Left kidney (tissue), 8 donors: ENCODE measurements at places on chromosomes 7 and 10. TPM values are rescaled to one million over a fixed set of nuclear protein-coding genes. Genes with fewer than 3 reads are reported as not detected.

DNA sequence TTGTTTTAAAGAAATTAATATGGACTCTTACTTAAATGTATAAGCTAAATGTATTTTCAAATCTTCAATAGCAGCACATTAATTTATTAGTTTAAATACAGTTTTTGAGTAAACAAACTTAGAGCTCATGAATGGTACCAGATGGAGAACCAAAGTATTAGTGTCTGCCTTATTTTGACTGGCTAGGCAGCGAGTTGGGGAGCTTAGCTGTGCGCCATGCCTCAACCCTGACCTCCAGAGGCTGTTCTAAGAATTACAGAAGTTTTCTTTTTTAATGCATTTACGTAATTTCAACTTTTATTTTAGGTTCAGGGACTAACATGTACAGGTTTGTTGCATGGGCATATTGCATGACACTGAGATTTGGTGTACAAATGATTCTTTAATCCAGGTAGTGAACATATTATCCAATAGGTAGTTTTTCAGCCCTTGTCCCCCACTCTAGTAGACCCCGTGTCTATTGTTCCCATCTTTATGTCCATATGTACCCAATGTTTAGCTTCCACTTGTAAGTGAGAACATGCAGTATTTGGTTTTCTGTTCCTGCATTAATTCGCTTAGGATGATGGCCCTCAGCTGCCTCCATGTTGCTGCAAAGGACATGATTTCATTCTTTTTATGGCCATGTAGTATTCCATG lies 166.8 kb downstream of the IQUB start:
- no peak for DNase-seq

The FOXI2 gene
- polyA plus RNA-seq: 1.2 TPM

DNA sequence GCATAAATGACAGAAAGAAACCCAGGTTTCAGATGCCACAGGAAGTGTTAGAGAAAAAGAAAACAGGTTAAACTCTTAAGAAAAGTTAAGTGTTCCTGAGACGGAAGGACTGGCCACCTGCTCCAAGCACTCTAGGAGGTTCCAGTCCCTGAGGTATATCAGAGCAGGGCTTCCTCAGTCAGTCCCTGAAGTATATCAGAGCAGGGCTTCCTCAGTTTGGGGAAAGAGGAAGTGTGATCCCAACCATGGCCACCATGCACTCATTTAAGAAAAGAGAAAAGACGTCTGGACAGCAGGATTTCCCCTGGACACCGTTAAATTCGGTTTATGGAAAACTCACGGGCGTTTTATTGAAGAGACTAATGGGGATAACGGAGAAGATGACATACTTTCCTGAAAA lies 133.4 kb upstream of the PFKP start:
- no peak for DNase-seq

DNA sequence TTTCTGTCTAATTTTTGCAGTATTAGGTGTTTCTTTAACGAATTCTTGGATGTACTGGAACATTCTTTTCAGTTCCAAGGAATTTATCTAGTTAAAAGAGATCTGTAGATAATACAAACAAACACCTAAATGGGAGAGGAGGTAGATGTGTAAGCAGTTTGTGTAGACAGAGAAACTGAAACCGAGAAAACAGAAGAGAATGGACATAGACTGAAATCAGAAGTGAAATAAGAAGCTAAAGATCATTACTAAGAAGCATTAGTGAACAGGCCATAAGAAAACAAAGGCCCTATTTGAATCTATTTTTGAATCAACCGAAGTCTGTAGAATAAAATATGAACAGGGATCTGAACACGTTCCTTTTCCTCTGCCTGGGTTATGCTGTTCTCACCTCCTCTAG lies 26.5 kb upstream of the TMEM229A start:
- DNase-seq: no peak

The ADCYAP1R1 gene
- 0.75 TPM for polyA plus RNA-seq

DNA sequence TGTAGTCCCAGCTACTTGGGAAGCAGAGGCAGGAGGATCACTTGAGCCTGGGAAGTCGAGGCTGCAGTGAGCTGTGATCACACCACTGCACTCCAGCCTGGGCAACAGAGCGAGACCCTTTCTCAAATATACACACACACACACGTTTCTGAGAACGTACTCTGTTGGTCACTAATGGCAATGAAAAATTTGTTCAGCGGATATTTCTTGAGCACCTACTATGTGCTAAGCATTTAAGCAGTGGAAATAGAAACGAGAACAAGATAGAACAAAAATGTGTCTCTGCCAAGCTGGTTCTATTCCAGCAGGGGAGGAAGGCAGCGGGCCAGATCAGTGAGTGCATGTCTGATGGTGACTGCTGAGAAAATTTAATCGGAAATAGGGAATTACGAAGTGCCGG lies 8.7 kb downstream of the ARPC1B start:
- no peak for DNase-seq

DNA sequence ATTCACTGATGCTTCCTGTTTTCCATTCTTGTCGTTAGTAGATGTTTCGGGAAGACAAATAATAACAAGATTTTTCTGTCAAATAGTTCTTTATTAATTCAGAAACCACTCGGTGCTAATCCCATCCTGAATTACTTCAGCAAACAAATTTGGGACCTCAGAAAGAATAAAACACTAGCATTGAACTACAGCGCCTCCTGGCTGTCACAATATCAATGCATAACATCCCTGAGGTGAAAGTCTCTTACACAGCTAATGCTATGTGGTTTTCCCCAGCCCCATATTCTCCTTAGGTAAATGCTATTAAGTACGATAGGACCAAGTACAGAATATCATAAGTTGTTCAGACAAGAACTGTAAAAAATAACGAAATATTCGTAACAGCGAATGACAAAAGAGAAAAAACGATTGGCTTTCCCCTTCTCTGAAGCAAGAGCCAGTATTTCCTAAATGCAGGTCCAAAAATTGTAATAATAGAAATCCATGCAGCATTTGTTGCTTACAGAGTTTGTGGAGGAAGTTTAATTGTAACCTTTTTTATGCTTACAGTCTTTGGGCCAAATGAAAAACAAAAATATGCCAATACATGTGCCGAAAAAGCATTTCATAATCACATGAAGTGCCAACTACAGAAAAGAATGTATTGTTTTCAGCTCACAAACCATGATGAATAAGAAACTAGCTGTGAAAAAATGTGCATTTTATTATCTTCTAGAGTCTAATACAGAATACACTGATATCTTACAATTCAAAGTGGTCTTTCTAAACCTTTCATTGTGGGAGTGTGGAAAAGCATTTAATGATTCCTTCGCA lies 47.3 kb downstream of the MYPN start:
- DNase-seq: peak; percentile 79

The GPR158 gene
- polyA plus RNA-seq: 0.27 TPM

DNA sequence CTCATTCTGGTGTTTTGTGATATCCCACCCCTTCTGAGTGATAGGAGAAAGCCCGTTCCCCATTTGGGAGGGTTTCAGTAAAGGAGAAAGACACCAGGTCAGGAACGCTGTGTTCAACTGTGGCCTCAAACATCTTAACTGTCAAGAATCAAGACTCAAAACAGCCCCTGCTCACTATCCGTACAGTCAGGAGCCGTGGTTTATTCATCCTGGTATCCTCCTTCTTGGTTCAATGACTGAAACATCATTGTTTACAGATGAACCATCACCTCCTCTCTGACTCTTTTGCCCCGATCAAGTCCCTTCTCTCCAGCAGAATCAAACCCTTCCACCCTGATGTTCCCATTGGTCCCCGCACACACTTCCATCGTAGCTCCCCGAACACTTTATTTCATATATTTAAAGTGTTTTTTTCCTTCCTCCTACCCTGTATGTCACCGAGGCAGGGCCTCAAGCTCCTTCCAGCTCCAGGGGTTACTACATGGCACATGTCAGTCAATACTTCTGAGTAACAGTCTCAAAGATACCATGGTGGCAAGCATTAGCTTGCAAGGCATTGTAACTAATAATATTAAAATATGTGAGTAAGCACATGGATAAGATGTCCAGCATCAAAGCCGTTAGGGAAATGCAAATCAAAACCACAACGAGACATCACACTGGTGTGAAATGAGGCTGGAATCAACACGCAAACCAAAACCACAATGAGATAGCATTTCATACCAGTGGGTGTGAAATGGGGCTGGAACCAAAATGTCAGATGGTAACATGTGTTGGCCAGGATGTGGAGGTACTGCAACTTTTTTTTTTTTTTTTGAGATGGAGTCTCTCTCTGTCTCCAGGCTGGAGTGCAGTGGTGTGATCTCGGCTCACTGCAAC lies 124.7 kb upstream of the C1QL3 start:
- no peak for DNase-seq
